Spleen (tissue), 13 donors: ENCODE measurements at places on chromosomes 3 and 15.

DNA sequence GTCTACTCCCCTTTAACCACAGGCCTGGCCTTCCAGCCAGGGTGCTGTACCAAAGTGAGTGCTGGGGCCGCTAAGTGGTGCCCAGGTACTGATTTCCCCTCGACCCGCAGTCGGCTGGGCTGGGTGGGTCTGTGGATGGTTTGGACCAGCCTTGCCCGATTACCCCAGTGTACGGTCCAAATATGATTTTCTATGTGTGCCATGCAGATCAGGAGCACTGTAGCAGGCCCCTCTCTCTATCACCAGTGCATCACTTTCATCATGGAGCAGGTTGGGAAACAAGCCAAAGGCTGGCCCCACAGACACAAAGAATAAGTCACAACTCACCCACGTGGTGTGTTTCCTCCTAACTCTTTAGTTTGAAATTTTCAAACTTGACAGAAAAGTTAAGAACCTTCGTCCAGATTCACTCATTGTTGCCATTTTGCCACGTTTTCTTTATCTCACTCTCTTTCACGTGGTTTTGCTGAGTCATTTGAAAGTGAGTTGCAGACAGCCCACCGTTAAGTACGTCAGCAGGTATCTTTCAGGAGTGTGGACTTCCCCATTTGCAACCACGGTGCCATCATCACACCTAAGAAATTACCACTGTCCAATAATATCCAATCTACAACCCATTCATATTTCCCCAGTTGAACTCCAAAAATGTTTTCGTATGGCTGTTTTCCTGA is 37.0 kb downstream of the ZNF710 start:
- peak; percentile 73 for DNase-seq

- no peak for DNase-seq
Measured at GRCh38 chr15:32956006-32956405, 238.2 kb downstream of the GREM1 start.

DNA sequence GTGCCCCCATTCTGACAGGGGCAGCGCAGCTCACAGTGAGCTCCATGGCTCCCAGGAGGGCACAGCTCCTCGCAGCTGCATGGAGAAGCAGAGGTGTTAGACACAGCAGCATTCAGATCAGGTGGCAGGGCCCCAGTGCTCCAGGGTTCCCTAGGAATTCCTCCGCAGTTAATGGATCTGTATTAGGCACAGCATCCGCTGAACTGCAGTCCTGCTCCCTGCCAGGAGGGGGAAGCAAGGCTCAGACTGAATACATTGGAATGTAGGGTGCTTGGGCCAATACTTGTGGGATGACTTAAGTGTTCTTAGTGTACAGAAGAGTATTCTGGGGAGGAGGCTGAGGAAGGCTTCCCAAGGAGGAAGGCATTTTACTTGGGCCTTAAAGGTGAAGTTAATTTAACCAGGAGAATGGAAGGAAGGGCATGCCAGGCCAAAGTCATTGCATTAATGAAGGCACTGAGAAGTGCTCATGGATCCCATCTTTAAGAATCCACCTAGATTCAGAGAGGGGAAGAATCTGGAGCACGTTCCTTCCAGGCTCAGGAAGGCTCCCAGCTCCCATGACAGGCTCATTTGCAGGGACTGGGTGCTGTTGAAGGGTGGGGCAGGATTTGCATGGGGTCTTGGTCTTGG is 111.6 kb downstream of the RAB11A start:
- no peak for DNase-seq

- DNase-seq = no peak
Measured at GRCh38 chr3:188241072-188241471, 87.1 kb downstream of the LPP start.

- DNase-seq = no peak
Measured at GRCh38 chr3:48708481-48708889, 8.5 kb downstream of the IP6K2 start.

DNA sequence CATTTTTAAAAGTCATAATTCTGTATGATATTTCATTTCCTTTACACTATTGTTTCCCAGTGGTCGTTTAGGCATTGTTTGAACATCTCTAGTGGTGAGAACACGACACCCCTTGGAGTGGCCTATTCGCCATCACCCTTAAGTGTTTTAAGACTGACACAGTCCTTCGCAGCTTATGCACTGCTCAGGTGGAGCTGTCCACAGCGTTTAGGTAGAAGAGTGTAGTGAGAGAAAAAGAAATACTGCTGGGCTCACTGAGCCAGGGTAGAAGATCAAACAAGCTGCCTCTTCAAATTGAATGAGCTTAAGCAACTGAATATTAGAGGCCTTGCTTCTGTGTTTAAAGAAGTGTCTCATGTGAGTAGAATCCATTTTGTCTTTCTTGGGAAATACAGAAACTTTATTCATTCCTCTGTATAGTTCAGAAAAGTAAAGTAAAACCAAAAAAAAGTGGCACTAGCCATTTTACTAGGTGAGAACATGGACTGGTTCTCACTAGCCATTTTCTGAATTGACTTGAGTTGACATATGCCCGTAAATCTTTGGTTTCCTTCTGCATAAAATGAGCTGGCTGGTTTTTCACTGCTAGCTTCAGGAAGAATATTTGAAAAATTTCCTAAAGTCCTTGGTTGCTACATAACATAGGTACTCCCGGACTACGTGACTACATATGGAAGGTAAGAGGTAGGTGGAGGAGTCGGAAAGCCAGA is 155.9 kb downstream of the P3H2 start:
- DNase-seq = no peak
